Temporal lobe (tissue), 4 donors: ENCODE measurements at places on chromosomes 13 and 19. TPM values are rescaled to one million over a fixed set of nuclear protein-coding genes. Genes with fewer than 3 reads are reported as not detected.

Gene VRK3
- 17.2 TPM for total RNA-seq

Gene PRSS57
- not detected for total RNA-seq

Gene SOX21
- total RNA-seq: 3.9 TPM

Gene FCHO1
- total RNA-seq: 20.7 TPM

Gene CFD
- 0.98 TPM for total RNA-seq

Gene ANGPTL8
- total RNA-seq: not detected

Gene PCSK4
- total RNA-seq: 2.2 TPM

Gene SIGLEC12
- not detected for total RNA-seq

Gene ZNF667
- 22.6 TPM for total RNA-seq

Gene GPR12
- 38.6 TPM for total RNA-seq

Gene ADM5
- total RNA-seq: 0.49 TPM

Gene RFPL4AL1
- not detected for total RNA-seq
